ENCODE measurements at places on chromosomes 12 and 14. TPM values are rescaled to one million over a fixed set of nuclear protein-coding genes. Genes with fewer than 3 reads are reported as not detected.

- no peak for DNase-seq
These were observed 856.2 kb downstream of the BCL11B start for GRCh38 chr14:98415766-98416165.

GRCh38 chr14:24430682-24431568, 1.2 kb downstream of the KHNYN start:
- DNase-seq: peak; percentile 37

DNA sequence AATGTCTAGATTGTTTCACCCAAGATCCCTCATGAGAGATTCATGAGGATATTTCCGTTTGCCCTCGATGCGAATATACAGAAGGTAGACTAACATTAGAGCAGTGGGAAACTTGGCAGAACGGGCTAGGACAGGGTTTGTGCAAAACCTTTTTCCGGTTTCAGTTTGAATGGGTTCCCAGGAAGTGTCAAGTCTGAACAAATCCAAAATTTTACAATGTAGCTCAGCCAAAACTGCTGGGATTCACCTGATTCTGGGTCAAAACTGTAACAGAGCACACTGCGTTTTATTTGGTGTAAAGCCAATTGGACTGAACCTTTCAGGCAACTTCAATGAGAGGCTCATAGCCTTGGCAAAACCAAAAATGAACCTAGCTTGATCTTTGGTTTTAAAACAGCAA, 337.8 kb upstream of the DIO2 start:
- no peak for DNase-seq

DNA sequence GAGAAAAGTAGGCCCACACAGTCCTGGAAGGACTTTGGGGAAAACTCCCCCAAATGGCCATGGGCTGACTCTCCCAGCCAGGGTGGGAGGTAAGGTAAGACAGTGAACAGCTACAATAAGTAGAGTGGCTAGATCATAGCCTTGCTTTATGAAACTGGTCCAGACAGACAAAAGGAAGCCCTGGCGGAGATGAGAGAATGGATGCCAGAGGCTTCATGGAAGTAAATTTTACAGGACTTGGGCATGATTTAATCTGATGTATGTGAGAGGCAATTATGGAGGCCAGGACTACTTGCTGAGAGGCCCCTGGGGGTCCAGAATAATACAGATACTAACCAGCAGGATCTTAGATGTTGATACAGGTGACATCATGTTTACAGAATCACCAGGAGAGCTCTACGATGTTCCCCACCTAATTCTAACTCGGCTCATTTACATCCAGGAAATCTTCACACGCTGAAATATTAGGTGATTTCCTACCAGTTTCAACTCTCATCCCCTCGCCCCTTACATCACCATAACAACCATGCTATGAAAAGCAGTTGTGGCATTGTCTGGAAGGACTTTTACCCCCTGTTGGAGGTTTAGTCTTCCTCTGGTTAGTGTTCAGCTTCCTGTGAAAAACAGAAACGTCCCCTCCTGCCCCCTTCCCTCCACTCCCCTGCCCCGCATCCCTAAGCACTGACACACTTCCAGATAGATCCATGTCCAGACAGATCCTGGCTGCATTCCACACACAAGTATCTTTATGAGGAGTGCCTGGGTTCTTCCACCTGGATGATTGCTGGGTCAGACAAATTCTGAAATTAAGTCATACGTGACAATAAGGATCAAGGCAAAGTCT, 39.5 kb upstream of the NT5DC3 start:
- no peak for DNase-seq

DNA sequence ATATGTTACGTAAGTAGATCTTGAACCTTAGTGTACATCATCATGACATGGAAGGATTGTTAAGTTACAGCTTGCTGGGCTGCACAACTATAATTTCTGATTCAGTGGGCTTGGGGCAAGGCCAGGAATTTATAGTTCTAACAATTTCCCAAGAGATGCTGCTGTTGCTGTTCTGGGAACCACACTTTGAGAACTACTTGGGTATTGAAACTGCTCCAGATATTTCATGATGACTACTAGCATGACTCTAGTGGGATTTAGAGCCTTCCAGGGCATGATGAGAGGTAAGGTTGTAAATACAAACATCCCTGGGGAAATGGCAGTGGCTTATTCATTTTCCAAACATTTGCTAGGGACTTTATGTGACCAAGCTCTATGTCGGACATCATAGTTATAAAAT, 904.8 kb upstream of the SEL1L start:
- no peak for DNase-seq

- DNase-seq: no peak
These were observed 28.4 kb downstream of the GSG1 start for GRCh38 chr12:13075118-13075480.

- no peak for DNase-seq
These were observed 28.3 kb downstream of the TMEM233 start for GRCh38 chr12:119621878-119622277.

DNA sequence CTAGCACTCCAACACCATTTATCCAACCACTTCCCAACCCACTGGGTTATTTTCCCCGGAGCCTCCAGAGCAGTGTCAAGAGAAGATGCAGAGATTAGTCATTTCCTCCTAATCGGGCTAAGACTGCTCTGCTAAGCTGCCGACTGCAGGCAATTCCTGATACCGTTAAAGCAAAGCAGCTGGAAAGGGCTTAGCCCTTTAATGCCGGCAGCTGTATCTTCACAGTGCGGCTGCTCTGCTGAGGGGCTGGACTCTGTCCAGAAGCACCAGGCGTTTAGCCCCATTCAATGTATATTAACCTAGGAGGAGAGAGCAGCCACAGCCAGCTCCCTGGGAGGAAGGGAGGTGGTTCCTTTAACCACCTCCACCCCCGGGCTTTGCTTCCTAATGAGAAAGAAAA, 11.1 kb downstream of the AQP6 start:
- peak; percentile 82 for DNase-seq

GRCh38 chr12:72989458-72989947, 717.3 kb downstream of the TRHDE start:
- DNase-seq: no peak

GRCh38 chr12:120362516-120363273, 6.3 kb downstream of the MSI1 start:
- no peak for DNase-seq

- DNase-seq: no peak
These were observed 517.6 kb upstream of the ATP2B1 start for GRCh38 chr12:90226211-90226610.

DNA sequence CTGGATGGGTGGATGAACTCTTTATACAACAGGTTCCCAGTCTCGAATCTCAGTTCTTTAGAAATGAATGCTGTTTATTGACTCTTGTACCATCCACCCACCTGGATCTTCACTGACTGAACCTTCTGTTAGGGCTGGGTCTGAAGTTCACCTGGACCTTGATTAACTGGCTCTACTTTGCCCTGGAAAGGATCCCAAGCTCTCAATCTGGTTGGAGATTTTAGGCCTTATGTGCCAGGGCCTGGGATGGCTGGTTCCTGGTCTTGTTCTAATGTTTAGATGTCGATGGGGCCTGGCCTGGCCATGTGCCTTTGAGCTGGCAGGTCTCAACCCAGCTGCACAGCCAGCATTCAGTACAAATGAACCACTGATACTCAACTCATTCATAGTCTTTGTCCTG, 76.5 kb upstream of the MED13L start:
- no peak for DNase-seq

- peak; percentile 39 for DNase-seq
These were observed 213.0 kb downstream of the ADAMTS20 start for GRCh38 chr12:43338848-43339526.

GRCh38 chr12:84159260-84159659, 753.3 kb downstream of the SLC6A15 start:
- DNase-seq: no peak

DNA sequence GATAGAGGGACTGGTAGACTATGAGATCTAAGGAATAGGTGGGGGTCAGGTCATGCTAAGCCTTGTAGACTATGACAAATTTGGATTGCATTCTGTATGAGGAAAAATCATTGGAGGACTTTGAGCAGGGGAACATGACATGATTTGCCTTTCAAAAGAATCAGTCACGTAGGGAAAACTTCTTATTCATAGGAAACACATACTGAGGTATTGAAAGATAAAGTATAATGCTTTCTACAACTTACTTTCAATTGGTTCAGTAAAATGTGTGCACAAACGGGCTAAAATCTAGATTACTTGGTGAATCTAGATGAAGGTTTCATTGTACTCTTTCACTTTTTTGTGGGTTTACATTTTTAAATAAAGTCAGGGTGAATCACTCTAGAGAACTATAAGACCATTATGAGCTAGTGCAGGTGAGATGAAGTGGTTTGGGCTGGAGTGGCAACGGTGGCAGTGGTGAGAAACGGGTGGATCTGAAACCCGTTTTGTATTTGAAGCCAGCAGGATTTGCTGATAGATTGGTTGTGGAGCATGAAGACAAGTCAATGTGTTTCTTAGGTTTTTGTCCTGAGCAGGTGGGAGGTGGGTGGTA, 6.7 kb downstream of the BBS10 start:
- DNase-seq: peak; percentile 41

- no peak for DNase-seq
These were observed 70.2 kb upstream of the NAV3 start for GRCh38 chr12:77760271-77761025.

- DNase-seq: no peak
These were observed 72.4 kb downstream of the IQSEC3 start for GRCh38 chr12:138898-139534.

- no peak for DNase-seq
These were observed 449 bp downstream of the THAP2 start for GRCh38 chr12:71664411-71665089.

GRCh38 chr14:95413289-95414215, 93.8 kb upstream of the CLMN start:
- DNase-seq: peak; percentile 24

DNA sequence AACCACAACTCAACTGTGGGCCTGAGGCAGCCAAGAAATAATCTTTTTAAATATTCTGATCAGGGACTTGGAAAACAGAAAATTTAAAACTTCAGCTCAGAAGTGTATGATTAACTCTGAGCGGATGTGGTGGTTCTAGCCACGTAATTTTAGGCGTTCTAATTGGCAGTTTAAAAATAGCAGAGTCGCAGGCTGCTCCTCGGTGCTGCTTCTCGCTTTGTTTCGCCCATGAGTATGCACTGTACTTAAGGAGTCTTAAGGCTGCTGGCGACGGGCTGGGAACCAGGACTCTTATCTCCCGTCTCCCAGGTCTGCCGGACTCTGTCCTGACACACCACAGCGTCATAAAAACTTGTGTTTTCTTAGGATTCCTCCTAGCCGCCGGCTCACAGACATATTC, 113.4 kb upstream of the PELI2 start:
- DNase-seq: no peak

- DNase-seq: no peak
These were observed 100.7 kb downstream of the APAF1 start for GRCh38 chr12:98745578-98746391.

- DNase-seq: no peak
These were observed 129.8 kb downstream of the PTPRB start for GRCh38 chr12:70507442-70507841.

- no peak for DNase-seq
These were observed 287.3 kb downstream of the BCL11B start for GRCh38 chr14:98984719-98985041.

- no peak for DNase-seq
These were observed 67.4 kb downstream of the ADGRD1 start for GRCh38 chr12:131021154-131021541.

- no peak for DNase-seq
These were observed 74.2 kb upstream of the ATP2B1 start for GRCh38 chr12:89782807-89783206.

DNA sequence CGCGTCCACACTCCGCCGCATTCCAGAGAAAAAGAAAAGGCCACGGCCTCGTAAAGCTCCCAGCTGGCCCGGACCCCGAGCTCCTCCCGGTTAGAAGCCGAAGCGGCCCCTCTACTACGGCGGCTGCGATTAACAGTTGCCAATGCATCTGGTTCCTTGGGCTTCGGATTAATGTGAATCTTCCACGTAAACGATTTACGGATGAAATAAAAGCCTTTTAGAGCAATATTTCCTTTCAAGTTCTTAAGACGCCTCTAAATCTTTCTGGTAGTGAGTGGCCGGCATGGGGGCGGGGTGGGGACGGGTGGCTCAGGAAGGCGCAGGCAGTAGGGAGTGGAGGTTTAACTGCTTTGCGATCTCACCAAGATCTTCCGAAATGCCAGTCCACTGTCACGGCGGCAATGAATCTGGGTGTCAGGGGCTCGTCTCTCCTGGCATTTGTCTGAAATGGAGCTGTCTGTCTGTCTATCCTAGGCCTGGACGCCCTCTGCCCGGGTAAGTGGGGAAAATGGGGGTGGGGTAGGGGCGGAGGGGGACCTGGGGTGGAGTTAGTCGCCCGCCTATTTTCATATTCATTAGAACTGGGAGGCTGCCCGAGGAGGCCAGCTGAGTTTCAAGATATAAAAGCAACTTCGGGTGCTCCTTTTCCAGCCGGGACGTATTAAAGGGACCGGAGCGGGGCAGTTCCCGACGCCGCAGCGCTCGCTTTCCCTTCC, 413 bp upstream of the ALX1 start:
- DNase-seq: no peak

DNA sequence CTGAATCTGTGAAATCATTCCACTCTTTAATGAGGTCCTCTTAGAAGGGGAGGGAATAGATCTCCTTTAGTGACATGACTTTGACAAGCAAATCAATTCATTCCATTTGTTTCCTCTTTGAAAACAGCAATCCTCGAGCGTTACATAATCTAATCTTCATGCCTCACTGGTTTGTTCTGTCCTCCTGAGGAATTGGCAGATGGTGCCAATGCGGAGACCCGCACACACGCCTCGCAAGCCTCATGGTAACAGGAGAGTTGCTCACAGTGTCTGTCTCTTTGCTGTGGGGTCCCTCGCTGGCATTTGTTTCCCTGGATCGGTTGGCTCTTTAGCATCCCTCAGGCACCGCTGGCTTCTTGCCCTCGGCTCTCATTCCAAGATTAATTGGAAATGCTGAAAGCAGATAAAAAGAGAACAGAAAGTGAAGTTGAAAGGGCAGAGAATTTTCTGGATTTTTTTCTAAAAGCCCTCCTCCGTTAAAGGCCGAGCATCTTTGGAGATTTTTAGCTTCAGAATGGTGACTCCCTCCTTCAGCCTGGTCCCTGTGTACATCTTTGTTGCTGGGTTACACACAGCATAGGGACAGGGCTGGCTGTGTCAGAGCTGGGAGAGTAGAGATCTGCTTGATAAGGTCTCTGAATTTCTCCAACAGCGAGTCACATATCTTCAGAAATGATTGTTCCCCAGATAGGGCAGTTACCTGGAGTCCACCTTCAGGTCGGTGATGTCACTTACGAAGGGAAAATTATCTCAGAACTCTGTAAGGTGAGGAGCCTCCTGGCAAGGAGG, 10.1 kb upstream of the CABP1 start:
- DNase-seq: peak; percentile 25

The GALNT4 gene
- total RNA-seq: 7.1 TPM

The MMP19 gene
- 20.9 TPM for total RNA-seq

The SLC2A14 gene
- total RNA-seq: not detected

The LPAR5 gene
- total RNA-seq: not detected

The CCDC177 gene
- not detected for total RNA-seq

The SIRT4 gene
- total RNA-seq: 0.45 TPM

The SMOC1 gene
- total RNA-seq: not detected

The DAO gene
- total RNA-seq: not detected

The TMPRSS12 gene
- not detected for total RNA-seq

The PPFIA2 gene
- total RNA-seq: not detected

The LRP1-AS gene
- total RNA-seq: not detected

The VDR gene
- 12.2 TPM for total RNA-seq
